ENCODE measurements at places on chromosomes 6 and 20.

DNA sequence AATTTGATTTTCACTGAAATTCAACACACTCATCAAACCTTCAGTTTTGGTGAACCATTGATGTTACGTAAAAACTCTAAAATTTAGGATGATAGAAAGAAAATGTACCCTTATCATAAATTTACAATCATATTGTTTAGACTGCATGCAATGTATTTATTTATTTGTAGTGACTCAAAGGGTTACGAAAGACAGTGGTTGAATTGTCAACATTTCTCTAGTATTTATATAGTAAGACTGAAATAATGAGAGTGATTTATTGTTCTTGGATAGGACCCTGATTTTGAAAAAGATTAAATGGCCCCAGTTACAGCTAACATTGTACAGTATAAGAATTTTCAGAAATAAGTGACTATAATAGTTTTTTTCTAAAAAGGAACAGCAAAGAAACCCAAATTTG is 591.5 kb downstream of the RFPL4B start:
- no peak for DNase-seq

DNA sequence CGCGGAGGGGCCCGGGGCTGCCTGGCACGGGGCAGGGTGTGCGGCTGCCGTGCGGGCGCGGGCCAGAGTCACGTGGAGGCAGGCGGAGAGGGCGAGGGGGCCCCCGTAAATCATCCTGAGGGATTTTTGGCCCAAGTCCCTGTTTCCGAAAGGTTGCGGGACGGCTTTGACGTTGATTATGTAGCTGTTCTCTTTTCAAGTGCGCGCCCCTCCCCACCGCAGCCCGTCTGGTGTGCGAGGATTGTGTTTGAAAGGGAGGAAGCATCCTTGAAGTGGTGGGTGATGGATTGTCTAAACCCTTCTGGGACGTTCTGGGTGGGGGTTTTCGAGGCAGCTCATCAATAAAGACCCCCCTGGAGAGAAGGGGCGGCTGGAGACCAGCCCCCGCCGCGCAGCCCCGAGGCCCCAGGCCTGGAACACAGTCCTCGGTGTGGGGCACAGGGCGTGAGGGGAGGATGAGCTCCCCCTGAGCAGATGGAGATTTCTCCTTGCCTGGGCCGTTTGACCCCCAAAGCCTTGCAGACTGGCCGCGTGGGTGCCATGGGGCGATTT is 7.0 kb upstream of the FOXF2 start:
- DNase-seq, result no peak

DNA sequence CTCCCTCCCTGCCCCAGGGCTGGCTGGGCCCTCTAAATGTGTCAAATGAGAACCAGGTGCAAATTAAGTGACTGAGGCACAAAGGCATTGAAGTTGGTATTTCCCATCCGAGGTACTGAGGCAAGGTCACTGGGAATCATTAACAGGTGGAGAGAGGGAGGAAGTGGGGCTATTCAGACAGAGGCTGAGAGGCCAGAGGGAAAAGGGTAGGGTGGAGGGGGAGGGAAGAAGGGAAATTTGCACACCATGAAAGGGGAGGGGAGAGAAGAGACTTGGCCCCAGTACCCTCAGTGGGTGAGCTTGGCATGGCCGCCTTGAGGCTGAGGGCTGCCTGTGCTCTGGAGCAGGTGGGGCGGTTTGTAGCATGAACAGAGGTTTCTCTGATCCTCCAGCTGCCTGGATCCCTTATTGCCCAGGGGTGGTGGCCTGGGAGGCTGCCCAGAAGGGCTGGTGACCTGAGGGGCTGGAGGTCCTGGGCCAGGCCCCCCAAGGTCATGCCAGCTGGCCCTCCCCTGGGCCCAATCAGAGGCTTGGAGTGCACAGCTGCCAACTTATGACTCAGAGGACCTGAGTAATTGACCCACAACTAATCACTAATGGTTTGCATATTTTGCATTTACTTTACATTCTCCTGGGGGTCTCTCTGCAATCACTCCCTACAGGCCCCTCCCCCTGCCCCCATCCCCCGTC is 40.3 kb upstream of the ZFAND3 start:
- no peak for DNase-seq

DNA sequence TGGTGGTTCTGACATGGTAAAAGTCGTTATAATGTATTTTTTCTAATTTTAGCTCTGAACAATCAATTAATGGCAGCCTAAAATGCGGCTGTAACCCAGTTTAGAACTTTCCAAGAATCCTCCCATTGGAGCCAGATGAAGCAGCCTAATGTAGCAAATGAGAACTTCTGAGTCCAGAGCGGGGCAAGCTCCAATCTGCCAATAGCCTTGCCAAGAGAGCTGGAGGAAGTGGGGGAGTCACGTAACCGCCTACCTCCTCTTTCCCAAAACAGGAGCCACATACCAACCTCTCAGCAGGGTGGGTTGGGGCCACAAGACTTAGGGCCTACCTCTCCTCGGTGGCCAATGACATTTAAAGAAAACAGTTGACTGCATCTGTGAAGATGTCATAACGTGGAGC is 230.6 kb downstream of the SOD2 start:
- no peak for DNase-seq

GRCh38 chr20:46305331-46305972 is 2.8 kb downstream of the CDH22 start:
- no peak for DNase-seq

DNA sequence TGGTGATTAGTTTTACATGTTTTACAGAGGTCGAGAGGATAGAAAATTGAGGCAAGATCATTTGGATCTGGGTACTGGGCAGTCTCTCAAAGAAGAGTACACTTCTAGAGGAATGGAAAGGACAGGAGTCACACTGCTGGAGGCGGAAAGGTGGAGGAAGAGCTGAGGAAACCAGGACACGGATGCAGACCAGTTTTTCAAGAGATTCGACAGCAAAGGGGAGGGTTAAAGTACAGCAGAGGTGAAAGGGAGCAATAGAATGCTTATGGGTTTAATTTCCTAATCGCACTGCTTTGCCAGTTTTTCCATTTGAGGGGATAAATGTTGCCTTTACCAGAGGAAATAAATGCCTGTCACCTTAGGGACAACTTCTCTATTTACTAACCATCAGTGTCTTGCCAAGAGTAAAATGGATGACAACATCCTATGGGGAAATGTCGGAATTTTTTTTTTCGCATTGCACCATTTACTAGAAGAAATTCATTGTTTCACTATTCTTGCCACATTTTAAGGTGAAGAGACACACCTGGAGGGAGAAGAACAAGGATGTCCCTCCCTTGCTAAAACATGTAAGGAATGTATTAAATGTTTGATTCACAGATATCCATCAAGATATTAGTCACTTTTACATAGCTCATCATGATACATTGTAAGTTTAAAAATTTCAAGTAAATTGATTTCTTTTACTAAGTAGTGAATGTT is 226.6 kb downstream of the COL12A1 start:
- DNase-seq, result no peak

GRCh38 chr6:84390851-84391250 is 163.4 kb upstream of the CEP162 start:
- DNase-seq, result no peak

DNA sequence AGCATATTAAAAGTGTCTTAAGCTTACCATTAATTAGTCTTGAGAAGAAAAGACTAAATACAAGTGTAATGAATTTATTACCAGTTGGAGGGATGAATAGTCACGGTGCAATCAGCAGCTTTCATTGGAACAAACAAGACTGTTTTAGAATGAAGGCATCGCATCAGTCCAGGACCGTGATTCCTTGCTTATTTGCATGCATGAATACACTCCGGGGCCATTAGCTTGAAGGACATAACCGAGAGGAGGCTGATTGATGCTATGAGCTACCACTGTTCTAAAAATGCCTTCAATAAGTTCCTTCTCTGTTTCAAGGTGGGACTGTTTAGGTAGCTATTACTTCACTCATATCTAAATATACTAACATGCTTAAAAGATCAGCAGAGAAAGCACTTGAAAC is 17.9 kb downstream of the PROKR2 start:
- no peak for DNase-seq

DNA sequence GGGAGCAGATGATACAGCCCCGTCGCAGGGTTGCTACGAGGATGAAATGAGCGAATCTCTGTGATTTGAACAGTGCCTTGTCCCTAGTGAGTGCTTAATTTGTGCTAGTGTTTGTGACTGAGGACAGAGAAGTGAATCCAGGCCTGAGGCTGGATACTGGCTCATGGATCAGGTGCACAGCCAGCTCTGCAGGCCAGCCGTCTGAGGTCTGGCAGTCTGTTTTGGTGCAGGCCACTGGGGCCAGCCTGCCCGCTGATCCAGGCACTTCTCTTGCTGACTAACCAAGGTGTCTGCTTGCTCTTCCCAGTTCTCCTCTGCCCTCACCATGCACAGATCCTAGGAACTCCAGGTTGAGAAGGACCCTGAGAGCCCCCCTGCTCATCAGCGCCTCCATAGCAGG is 181.0 kb downstream of the LRFN2 start:
- no peak for DNase-seq

DNA sequence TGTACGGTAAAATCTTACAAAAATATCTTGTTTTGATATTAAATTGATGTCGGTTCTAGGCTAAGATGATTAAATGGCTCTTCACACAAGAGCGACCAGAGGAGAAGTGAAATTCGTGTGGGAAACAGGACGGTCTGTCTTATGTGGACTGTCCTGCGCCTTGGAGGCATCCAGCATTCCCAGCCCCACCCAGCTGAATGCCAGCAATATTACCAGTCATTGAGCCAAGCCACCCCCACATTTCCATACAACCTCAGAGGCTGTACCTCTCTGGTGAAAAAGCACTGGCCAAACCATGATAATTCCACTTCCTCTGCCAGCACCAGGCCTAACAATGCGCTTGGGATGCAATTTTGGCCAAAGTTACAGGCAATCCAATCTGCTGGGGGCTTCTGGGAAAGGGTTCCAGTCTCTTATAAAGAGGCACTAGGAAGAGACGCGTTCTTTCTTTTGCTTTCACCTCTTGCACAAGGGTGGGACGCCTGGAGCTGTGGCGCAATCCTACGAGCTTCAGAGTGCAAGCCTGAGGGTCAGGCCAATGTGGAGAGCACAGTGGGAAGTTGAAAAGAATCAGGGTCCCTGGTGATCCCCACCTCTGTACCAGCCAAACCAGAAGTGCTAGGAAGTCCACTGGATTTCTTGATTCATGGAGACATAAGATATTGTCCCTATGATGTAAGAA is 213.1 kb downstream of the PREX1 start:
- no peak for DNase-seq

GRCh38 chr6:44508646-44509045 is 121.1 kb downstream of the CDC5L start:
- no peak for DNase-seq

GRCh38 chr6:29720863-29721262 is 2.4 kb upstream of the HLA-F start:
- peak; percentile 65 for DNase-seq

GRCh38 chr6:8993111-8993510 is 557.8 kb upstream of the SLC35B3 start:
- no peak for DNase-seq

- no peak for DNase-seq
These were observed 17.7 kb upstream of the STX16 start for GRCh38 chr20:58633161-58634053.

DNA sequence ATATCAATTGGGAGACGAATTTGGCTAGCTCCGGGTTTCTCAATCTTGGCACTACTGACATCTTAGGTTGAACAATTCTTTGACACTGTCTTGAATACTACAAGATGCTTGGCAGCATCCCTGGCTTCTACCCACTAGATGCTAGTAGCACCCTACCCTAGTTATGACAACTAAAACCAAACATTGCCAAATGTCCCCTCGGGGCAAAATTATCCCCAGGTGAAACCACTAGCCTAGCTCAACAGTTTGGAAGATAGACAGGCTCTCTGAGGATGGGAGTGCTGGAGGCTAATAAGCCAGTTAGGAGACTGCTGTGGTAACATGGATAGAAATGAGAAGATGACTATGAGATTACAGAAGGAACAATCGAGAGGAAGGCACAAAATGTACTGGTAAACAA is 20.9 kb downstream of the CCNC start:
- no peak for DNase-seq

GRCh38 chr6:139249395-139249794 is 42.4 kb downstream of the TXLNB start:
- peak; percentile 18 for DNase-seq

DNA sequence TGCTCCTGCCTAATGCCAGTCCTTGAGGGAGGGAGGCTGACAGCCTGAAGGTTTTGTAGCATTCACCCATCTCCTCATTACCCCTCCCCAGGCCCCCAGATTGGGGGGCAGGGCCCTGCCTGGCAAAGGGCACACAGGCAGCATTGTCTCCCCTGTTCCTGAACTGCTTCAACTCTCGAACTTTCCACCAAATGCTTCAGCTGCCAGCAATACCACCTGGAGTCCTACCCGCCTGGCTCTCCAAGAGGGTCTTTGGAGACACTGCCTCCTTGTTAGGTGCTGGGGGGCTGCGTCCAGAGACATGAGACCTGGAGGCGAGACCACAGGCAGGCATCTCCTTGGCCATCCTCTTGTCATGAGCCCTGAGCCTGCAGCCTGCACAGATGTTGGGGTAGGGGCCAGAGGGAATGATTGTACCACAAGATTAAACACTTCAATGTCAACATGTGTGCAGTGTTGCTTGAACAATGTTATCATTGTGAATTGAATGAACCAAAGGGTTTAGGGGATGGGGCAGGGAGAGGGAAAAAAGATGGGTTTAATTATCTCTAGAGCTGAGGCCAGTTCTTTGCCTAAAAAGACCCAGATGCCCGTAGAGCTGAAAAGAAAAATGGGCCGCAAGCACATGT is 25.0 kb downstream of the BMP7 start:
- no peak for DNase-seq

DNA sequence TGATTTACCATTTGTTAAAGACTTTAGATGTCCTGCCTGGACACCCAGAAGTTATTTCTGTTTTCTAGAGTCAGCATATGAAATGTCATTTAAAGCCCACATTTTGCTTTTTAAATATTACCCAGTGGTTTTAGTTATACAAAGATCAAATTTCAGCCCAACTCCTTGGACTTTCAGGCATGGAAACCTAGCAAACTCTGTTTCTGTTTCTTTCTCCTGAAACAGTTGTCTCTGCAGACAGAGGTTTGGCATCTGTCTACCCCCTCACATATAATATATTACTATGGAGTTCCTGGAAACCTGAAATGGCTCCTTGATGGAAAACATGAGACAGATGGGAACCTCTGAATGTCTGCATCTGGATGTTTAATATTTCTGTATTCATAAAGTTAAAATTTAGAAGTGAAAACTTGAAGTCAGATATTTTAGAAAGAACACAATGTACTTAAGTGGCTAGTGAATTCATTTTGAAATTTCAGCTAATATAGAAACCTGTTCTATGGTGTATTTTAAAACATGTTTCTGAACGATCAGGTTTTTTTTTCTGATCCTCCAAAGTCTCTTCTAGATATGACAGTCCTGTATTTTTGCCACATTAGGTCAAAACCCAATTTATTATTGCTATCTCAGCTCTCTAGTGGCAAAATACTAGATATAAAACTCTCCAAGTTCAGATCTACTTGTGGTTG is 743.3 kb downstream of the CD109 start:
- DNase-seq, result no peak

All from CD4-positive, alpha-beta T cell treated with Interleukin-17A for 4 hours (primary cell).